Progenitor cell of endocrine pancreas (in vitro differentiated cells): ENCODE measurements at places on chromosomes 5 and 9. TPM values are rescaled to one million over a fixed set of nuclear protein-coding genes. Genes with fewer than 3 reads are reported as not detected.

- DNase-seq: no peak
Measured at GRCh38 chr9:130954317-130954716, 15.3 kb upstream of the FIBCD1 start.

GRCh38 chr9:95507464-95508241 lies 9.1 kb downstream of the PTCH1 start:
- no peak for DNase-seq

- DNase-seq: no peak
Measured at GRCh38 chr5:92081958-92082712, 699.0 kb upstream of the ARRDC3 start.

- no peak for DNase-seq
Measured at GRCh38 chr5:180646963-180647305, 2.5 kb downstream of the FLT4 start.

DNA sequence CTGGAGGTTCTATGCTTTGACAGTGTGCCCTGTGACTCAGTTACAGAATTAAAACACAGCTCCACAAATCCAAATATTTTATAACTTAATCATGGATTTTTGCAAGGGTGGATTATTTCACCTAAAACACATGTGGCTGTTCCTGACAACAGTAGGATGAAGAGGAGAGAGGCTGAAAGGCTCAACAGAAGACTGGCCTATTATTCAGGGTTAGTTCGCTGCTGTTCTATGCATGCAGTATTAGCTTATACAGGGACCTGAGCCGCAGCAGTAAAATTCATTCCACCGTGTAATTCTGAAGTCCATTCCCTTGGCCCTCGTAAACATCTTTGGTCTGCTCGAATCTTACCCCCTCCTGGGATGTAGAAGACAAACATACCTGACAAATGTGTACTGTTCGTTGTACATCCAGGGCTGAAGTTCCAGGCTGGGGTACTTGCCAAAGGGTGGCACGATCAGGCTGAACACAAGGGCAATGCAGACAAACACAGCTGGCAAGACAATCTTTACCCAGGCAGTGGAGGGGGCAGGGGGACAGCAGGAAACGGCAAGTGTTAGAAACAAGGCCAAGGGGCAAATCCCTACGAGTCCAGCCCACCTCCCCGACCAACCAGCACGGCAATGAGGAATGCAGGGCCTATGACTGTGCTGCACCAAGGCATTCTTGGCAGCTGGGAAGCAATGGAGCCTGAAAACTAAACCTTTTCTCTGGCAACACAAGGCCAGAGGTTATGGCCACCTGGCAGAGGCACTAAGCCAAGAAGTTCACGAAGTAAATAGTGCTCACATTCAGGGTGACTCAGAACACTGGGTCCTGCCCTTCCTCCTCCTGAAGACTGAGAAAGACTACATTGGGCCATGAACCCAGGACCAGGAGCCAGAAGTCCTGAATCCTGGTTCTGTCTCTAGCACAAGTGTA lies 46.8 kb downstream of the NIPSNAP3B start:
- no peak for DNase-seq

ADRA1B gene
- total RNA-seq: 0.57 and 0.71 TPM in 2 replicates
